ENCODE measurements at places on chromosomes 7 and 10.

DNA sequence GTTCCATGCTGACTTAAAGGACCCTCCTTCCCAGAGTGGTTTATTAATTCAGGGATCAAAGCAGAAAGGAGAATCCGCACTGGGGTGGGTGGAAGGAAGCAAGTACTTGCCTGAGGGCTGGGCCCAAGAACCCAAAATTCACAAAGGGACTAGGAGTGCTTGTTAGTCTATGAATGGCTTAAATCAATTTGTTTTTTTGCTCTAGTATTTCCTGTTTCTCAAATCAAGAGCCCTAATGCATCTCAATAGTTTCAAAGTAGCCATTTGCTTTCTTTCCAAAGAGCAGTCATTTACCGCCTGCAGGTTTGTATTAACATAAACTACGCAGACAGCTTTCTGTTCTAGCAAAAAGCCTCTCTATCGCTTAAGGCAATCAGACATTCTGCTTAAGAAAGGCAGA lies 44.2 kb upstream of the SLC35G1 start:
- no peak for DNase-seq

GRCh38 chr7:74228951-74229900 lies 19.4 kb downstream of the LAT2 start:
- DNase-seq: no peak

DNA sequence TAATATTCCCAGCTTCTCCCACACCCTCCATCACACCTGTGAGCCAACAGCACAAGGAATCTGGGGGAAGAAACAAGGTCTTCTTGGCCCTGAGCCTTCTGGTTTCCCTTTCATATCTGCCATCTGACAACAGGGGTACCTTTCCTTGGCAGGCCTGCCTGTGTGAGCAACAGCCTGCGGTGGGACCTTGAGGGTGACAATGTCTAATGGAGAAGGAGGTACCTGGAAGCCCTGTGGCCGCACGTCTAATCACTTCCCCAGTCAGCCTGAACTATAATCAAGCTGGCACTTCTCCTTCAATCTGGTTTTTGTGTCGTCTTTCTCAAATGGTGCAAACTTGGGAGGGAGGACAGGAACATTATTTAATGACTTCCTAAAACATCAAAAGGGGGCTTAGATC lies 41.2 kb downstream of the NRCAM start:
- DNase-seq: no peak

GRCh38 chr7:157523766-157524421 lies 187.1 kb downstream of the DNAJB6 start:
- no peak for DNase-seq

- no peak for DNase-seq
Observed at GRCh38 chr7:48454750-48455192, 283.5 kb downstream of the ABCA13 start.

- no peak for DNase-seq
Observed at GRCh38 chr10:113945075-113945686, 90.7 kb downstream of the NHLRC2 start.
